ENCODE measurements at places on chromosomes 3 and 15.

- DNase-seq = no peak
Measured at GRCh38 chr15:42063122-42063848, 31.1 kb downstream of the PLA2G4D start.

DNA sequence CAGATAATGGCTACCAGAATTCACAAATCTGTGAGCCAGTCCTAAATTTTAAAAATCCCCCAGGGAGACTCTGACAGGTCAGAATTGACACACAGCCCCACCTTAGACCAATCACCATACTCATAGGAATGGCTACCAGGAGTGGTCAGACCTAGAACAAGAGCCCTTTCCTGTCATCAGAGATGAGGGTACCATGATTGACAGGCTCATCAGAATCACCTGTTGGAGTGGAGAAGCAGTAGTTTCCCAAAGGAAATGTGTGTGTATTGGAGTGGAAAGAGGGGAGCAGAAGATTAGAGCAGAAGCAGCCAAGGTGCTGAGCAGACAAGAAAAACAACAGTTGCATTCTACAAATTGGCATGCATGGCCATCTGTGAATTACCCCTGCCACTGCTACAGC, 27.0 kb upstream of the SSR3 start:
- no peak for DNase-seq

GRCh38 chr3:192207239-192207638, 520.1 kb downstream of the FGF12 start:
- DNase-seq = no peak

GRCh38 chr3:168025076-168025475, 70.6 kb downstream of the GOLIM4 start:
- DNase-seq = peak; percentile 51

- DNase-seq = no peak
Measured at GRCh38 chr3:4838621-4839022, 140.6 kb upstream of the BHLHE40 start.

GRCh38 chr15:53791581-53791980, 32.1 kb upstream of the WDR72 start:
- no peak for DNase-seq

DNA sequence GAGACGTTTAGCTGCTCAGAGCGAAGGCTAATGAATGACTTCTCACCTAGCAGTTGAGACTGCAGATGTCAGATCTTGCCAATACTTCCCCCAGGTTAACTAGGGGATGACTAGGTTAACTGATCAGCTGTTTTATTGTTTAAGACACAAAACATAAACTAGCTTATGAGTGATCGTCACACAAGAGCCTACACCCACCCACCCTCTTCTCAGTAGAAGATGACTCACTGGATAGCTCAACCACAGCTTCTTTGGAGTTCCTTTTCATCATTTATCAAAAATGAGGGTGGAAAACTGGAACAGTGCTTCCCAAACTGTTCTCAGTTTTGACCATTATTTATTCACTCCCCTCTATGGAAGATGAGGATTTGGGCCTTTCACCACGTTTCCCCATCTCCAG, 25.2 kb downstream of the GASK1A start:
- peak; percentile 47 for DNase-seq

GRCh38 chr15:52106641-52107040, 5.9 kb downstream of the BCL2L10 start:
- DNase-seq = no peak

DNA sequence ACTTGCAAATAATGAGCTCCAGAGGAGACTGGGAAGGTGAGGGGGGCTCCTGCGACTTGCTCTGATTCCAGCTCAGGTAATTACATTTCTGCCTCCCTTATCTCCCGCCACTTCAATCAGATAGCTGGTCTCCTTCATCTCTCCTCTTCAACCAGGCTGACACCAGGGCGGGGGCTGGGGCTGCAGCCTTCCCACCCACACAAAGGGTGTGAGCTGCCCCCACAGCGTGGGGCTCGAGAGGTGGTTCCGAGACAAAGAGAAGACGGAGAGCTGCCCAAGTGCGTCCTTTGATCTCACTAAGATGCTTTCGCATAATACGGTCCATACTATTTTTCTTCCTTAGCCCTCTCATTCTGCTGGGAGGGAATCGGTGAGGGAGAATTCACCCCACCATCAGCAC, 139.7 kb downstream of the NSMCE3 start:
- no peak for DNase-seq

Measured in suppressor macrophage treated with lipopolysaccharide for 4 hours (primary cell).